ENCODE measurements at places on chromosomes 4 and X.

DNA sequence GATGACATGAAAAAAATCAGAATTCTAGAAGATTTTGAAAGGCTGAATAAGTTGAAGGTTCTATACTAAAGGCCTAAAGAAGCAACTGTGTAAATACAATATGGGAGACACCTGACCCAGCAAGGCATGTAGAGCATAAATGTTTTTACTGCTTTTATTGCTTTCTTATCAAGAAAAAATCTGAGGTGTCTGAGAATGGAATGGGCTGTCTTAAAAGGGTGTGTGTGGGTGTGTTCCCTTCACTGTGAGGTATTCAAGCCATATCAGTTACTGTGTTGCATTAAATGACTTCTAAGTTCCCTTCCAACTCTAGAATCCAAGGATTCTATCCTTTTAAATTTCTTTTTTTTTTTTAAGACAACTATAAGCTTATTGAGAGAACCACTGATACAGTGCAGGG lies 15.7 kb downstream of the ATP8A1 start:
- DNase-seq: no peak

DNA sequence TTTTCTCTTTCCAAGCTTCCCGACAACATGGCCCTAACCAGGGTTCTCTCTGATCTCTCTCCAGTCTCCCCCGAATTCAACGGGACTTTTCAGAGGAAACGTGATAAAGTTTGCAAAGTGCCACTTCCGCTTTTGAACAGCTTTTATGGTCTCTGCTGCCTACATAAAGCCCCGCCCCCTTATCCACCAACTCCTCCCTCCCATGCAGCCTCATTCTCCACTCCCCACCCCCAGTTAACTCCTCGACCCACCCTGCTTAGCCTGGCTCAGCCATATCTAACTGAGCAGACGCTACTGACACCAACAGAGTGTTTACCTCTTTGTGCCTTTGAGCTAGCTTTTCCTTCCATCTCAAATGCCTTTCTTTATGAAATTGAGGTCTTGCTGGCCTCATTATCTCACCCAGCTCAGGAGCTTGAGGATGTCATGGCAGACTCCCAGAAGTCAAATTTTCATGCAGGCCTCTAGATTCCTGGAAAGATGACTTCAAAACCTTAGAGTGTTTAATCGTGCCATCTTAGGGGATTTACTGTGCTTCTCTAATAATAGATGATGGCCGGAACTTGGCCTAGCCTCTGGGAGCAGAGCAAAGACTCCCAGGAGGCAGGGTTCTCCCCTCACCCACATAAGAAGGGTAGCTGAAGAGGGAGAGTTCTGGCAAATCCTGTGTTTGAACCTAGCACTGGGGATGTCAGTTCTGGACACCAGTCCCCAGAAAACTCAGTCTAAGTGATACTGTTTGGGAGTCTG lies 606.0 kb downstream of the BCOR start:
- DNase-seq: no peak

DNA sequence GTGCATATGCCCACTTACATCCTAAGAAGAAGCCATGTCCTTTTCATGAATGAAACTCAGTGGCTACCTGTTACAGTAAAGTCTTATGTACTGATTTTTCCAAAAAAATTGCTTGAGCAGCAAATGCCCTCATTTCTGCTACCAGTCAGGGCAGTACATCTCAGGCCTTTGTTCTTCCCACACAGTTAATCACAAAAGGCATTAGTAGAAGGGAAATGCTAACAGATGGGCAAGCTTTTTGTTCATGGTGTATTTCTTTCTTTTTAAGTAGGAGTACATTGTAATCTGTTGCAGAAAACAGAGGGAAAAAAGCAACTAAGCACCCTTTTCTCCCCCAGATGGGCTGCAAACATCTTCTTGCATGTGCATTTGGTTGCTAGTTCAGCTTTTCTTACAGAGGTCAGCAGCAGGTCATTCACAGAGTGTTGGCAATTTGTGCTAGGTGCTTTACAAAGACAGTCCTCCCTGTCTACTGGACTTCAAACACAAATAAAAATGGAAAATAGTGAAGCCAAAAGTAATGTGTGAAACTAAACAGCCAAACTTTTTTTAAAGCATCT lies 373.4 kb downstream of the PRDM5 start:
- DNase-seq: no peak

- no peak for DNase-seq
Observed at GRCh38 chr4:25879587-25879986, 16.8 kb upstream of the SEL1L3 start.

DNA sequence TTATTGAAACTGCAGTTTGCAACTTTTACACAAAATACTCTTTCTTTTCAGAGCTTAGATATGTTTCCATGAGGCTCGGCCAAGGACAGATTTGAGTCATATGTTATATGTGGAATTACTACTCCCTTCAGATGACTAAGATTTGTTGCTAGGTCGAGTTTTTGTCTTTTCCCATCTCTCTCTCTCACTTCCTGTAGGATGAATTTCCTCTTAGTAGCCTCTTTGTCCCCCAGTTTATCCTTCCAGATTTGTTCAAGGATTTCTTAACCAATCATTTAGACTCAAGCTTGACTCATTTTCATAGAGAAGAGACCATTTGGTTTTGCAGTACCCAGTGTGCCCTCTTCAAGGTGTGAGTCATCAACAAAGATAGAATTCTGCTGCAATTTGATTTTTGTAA lies 209.2 kb downstream of the GLUD2 start:
- peak; percentile 4 for DNase-seq

DNA sequence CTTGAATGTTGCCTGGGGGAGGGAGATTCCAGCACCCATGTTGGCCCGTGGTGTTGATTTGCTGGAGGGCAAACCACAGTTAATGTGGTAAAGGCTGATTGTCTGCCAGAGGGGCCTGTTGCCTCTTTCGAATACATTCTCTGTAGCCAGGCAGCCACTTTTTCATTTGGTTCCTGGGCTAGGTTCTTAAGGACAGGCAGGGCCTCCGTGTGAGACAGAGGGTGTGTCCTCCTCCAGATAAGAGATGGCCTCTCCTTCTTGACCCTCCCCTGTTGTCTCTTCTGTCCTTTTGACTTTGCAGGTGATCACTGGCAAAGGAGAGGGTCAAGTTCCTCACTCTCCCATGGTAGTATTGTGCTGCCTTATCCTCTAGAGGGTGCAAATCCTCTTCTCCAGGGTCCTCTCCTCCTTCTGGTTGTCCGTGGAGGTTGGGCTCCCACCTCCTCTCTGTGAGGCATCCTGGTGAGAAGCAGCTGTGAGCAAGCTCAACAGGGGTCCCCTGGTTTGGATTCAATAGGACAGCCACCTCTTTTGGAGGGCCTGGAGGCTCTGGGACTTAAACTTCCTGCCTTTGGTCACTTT lies 44.9 kb downstream of the ZNF182 start:
- DNase-seq: no peak

- no peak for DNase-seq
Observed at GRCh38 chr4:79065262-79065661, 126.0 kb upstream of the PAQR3 start.

DNA sequence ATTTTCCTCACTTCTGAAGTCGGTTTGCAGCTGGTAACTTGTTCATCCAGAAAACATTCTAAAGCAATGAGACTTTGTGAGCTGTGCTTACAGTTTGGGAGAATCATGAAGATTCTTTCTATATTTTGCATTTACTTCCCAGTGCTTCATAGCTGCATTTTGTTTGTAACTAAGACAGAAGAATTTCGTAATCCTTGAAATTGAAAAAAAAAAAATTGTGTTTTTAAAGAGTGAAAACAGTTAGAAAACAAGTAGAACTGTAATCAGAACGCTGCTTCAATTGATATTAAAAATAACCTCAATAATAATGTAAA lies 392.4 kb downstream of the UNC5C start:
- no peak for DNase-seq

DNA sequence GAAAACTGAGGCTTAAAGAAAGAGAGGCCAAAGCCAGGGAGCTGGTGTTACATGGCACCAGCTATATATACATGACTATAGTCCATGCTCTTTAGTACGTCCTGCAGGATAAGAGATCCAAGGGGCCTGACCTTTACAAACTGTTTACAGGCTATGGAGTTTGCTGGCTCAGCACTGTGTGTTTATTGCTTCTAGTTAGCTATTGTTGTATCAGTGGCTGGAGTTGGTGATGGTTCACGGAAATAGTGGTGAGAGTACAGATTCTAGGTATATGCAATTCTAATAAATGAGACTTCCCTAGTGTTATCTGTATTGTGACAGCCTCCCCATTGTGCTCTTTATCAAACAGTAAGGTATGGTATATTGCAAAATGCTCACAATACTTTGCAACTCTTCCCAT lies 46.5 kb downstream of the REPS2 start:
- DNase-seq: no peak

- peak; percentile 88 for DNase-seq
Observed at GRCh38 chr4:77036206-77036605, 39.6 kb downstream of the CCNI start.

- no peak for DNase-seq
Observed at GRCh38 chrX:114272096-114272686, 311.7 kb upstream of the HTR2C start.

DNA sequence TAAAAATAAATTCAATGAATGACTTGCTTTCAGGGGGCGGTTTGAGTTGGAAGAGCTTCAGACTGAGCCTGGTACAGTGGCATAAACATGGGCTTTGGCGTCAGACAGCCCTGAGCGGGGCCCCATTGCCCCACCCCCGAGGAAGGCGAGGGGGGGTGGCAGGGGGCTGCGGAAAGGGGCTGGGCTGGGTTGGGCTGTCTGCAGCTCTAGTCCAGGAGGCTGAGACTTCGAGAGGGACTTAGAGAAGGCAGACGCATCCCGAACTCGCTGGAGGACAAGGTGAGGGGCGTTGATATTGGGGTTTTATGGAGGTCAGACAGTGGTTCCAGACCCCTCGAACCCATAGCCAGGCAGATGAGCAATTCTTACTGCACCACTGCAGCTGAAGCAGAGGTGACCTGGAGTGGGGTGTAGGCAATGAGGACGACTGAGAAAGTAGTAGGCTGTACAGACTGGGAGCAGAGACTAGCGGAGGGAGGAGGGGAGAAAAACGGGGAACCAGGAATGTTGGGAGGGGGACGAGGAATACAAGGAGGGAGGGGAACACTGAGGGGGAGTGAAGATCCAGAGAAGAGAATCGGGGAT lies at the start of gene MAGED2:
Gene MAGED2 (plus strand): TSS at position 222 of the 585 bp plus-strand sequence. CDS start 1,587 bp downstream, outside the sequence.
- DNase-seq: peak; percentile 12

DNA sequence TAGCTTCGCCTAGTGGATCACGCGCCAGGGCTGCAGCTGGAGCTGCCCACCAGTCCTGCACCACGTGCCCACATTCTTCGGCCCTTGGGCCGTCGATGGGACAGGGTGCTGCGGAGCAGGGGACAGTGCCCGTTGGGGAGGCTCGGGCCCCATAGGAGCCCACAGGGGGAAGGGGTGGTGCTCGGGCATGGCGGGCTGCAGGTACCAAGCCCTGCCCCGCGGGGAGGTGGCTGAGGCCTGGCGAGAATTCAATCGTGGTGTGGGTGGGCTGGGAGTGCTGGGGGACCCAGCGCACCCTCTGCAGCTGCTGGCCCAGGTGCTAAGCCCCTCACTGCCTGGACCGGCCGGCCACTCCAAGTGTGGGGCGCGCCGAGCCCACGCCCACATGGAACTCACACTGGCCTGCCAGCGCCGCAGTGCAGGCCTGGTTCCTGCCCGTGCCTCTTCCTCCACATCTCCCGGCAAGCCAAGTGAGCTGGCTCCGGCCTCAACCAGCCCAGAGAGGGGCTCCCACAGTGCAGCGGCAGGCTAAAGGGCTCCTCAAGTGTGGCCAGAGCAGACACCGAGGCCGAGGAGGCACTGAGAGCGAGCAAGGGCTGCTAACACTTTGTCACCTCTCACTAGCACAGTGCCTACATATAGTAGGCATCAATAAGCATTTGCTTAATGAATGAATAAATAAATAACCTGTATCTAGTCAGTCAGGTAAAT lies 11.7 kb downstream of the SCFD2 start:
- no peak for DNase-seq

- DNase-seq: no peak
Observed at GRCh38 chrX:106581856-106582255, 29.9 kb upstream of the RADX start.

- DNase-seq: no peak
Observed at GRCh38 chr4:2059046-2059725, at the start of gene NAT8L. Gene NAT8L (plus strand): TSS chr4:2059327. CDS start chr4:2059512, 185 bp downstream.

DNA sequence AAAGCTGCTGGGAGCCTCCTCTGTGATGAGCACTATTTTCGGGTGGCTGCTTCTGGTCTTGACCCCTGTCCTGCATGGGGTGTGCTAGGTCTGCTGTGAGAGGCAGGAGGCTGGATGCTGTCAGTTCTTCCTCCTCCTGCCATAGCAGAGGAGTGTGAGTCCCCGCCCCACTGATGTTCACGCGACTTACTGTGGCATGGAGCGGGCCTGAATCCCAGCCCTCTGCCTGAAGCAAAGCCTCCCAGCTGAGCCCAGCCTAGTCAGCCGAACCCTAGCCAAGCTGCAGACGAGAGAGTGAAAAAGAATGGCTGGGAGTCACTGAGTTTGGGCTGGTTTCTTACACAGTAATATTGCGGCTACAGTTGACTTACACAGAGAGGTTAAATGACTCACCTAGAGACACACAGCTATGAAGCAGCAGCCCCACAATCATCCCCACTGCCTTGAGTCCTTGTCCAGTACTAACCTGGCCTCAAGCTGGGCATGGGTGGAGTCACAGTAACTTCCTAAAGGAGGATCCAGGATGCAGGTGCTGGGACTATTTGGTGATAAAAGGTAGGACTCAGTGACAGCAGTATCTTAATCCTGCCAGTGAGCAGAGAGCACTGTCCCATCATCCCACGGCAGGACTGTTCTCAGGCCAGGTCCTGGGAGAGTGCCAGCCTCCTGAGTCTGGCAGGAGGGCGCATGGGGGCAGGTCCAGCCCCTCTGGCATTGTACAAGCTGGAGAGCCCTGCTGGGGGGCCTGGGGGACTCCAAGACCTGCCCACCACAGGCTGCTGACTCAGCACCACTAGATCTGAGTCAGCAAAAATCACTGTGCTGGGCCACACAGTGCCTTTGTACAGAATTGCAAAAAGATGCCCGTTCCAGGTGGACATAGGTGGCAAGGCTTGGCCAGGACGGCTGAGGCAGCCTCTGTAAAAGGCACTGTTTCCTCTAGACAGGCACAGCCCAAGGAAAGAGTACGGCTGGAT lies 60.4 kb upstream of the CRMP1 start:
- DNase-seq: no peak

GRCh38 chr4:142549248-142549647 lies 296.9 kb downstream of the INPP4B start:
- no peak for DNase-seq

GRCh38 chr4:4666693-4667621 lies 125.1 kb upstream of the STX18 start:
- DNase-seq: peak; percentile 48

GRCh38 chr4:124937993-124938392 lies 225.5 kb upstream of the ANKRD50 start:
- no peak for DNase-seq

- peak; percentile 77 for DNase-seq
Observed at GRCh38 chrX:45806410-45807121, 605.9 kb upstream of the DIPK2B start.

DNA sequence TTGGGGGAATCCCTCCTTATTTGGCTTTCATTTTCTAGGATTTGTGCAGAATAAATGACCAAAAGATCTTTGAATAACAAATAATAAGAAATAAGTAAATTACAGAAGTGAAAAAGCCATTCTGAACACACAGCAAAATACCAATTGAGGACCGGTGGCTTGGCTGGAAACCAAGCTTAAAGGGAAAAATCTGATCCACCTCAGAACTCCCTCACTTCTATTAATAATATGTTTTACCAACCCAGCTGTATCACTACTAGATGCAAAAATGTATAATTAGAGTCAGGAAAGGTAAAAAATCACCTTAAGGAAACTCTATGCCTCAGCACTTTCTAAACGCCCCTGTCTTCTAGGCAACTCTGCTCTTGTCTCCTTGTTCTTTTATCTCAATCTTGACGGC lies 77.3 kb downstream of the TSPAN5 start:
- no peak for DNase-seq
